Stimulated activated CD8-positive, alpha-beta memory T cell treated with anti-CD3 and anti-CD28 coated beads, Interleukin-2, amount 100 ng/mL, for 1 hour (primary cell): ENCODE measurements at places on chromosomes 5 and 9.

- no peak for DNase-seq
These were observed 33.2 kb downstream of the YTHDC2 start for GRCh38 chr5:113546703-113547183.

- no peak for DNase-seq
These were observed 47.5 kb downstream of the FEM1C start for GRCh38 chr5:115496936-115497576.

- DNase-seq, result no peak
These were observed 14.6 kb upstream of the PBX3 start for GRCh38 chr9:125732562-125732961.

- DNase-seq, result no peak
These were observed 374.9 kb upstream of the CLINT1 start for GRCh38 chr5:158233735-158234322.

DNA sequence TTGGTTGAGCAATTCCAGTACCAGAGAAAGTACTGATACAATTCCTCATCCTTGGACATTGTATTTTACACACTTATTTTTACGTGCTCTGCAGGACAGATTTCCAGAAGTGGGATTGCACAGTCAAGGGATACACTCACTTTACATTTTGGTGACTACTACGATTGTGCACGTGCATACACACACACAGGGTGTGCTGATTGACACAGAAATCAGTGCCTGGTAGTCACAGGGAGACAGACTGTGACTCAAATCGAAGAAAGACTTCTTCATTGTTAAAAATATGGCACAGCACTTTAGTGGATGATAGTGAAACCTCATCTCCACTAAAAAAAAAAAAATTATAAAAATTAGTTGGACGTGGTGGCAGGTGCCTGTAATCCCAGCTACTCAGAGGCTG lies 1.5 kb downstream of the GARIN3 start:
- no peak for DNase-seq

- DNase-seq, result no peak
These were observed 354.2 kb downstream of the ARL15 start for GRCh38 chr5:53956196-53956595.

DNA sequence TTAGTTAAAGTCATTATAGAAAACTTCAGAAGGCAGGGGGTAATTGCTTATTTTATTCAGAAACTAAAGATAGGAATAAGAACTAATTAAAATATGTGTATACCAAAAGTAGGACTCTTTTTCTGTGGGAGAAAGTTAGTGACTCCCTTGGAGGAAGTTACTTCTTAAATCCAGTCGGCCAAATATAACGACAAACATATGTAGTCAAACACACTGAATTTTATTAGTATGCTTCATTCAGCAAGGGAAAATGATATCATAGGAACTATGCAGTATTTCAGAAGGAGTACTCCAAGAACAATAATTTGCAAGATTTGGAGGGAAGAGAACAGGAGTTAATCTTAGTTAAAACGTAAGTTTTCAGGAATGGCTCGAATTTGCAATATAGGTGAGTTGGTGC lies 432.6 kb downstream of the CYLC2 start:
- no peak for DNase-seq

- DNase-seq, result peak; percentile 49
These were observed 438 bp downstream of the SOX30 start for GRCh38 chr5:157651623-157652376.

- no peak for DNase-seq
These were observed 12.8 kb upstream of the C9orf152 start for GRCh38 chr9:110220809-110221208.

DNA sequence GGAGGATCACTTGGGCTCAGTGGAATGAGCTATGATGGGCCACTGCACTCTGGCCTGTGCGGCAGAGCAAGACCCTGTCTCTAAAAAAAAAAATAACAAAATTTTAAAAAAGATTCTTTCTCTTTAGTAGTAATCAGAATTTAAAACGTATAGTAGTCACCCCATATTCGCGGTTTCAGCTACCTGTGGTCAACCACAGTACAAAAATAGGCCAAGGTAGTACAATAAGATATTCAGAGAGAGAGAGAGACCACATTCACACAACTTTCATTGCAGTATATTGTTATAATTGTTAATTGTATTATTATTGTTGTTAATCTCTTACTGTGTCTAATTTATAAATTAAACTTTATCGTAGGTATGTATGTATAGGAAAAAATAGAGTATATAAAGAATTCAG lies 18.7 kb downstream of the INIP start:
- DNase-seq, result no peak

DNA sequence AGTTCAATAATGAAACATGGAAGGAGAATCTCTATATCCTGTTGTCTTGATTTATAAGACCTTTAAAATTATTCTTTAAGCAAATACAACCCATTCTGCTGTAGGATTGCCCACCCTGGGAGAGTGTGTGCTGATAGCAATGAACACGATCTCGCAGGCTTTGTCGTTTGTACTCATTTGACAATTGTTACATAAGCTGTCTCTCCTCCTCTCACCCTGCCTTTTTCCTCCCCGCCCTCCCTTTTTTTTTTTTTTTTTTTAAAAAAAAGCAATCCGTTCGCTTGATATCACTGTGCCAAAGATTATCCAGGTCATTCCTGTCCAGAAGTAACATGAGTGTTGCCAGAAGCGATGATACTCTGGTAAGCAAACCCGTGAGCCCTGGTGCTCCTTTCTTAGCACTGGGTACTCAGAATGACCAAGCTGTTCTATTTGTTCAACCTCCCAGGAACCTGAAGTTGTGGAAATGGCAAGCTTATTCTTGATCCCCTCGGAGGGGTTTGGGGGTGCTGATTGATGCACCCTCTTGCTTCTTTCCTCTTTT lies 82.7 kb upstream of the CTSL start:
- DNase-seq, result no peak

DNA sequence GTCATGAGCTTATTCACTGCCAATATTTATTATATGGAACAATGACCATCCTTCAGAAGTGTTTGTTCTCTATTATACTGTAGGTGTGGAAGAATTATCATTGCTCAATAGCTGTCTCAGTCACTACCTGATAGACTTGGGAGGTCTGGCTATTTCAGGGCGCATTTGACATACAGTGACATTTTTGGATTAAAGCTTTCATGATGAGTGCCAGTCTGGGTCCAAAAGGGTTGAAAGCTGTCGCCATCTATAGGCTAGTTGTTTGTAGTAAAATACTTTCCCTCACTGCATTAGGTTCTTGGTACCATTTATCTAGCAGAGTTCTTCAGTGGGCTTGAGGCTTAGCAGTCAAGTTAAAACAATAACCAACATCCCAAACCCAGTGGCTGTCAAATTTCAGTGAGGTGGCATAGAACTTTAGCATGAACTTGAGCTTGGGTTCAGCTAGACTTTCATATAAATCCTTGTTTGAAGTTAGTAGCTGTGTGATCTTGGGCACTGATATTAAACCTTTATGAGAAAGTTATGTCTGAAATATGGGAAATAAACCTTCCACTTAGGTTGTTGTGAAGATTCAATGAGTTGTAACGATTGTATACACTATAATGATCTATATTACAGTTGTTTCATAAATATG lies 110.5 kb upstream of the CDKN2B start:
- DNase-seq, result no peak

GRCh38 chr5:60703944-60704343 lies 4.0 kb upstream of the DEPDC1B start:
- DNase-seq, result no peak

DNA sequence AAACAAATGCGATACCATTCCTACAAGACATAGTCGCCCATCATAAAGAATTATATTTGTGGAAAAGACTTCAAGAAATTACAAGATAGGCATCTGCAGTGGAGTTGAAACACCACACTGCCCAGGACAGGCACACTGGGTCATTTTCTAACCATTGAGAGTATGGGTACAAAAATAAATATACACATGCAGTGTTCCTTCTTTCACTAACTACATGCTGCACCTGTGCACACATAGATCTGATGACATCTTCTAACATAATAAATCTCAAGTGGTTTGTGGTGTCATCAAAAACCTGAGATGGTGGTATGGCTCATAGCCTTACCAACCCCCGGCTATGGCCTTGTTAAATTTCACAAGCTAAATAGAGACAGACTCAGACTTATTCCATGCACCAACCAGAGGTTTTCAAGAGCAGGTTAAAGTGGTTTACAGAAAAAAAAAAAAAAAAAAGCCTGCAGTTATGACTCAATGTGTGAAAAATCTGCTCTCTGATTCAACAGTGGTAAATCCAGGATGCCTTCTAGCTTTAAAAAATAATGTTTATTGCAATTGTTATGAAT lies 12.4 kb upstream of the NFIB start:
- DNase-seq, result no peak

DNA sequence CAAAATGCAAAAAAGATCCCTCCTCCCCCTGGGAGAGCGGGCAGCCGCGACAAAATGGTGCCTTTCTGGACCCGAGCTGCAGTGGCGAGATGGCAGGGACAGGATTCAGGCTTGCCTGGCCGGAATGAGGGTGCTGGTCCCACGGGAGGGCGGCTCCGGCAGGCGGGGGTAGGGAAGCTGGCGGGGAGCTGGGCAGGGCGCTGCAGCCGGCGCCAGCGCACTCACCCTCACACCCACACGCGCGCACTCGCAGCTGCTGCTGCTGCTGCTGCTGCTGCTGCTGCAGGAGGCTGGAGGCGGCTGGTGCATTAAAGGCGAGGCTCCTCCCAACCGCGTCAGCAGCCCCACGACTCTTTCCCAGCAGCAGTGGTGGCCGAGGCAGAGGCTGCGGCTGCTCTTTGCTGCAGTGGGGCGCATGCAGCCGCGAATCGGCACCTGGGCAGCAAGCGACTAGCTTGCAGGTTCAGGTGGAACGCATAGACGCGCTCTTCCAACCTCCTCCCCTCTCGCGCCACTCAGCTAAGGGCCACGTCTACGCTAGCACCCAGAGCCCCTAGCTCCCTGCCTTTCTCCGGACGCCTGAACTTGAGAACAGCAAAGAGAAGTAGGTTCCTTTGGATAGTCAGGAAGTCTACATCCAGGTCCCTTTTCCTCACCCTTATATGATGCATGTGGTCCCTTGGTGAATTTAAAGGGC lies at the start of gene PPP2R2B:
Gene PPP2R2B (minus strand): TSS at position 282 of the 697 bp plus-strand sequence.
- no peak for DNase-seq
